ENCODE measurements at places on chromosomes 3 and 15. TPM values are rescaled to one million over a fixed set of nuclear protein-coding genes. Genes with fewer than 3 reads are reported as not detected.
A peak's percentile ranks its signal among the peaks of the same experiment; 100 is the strongest.

DNA sequence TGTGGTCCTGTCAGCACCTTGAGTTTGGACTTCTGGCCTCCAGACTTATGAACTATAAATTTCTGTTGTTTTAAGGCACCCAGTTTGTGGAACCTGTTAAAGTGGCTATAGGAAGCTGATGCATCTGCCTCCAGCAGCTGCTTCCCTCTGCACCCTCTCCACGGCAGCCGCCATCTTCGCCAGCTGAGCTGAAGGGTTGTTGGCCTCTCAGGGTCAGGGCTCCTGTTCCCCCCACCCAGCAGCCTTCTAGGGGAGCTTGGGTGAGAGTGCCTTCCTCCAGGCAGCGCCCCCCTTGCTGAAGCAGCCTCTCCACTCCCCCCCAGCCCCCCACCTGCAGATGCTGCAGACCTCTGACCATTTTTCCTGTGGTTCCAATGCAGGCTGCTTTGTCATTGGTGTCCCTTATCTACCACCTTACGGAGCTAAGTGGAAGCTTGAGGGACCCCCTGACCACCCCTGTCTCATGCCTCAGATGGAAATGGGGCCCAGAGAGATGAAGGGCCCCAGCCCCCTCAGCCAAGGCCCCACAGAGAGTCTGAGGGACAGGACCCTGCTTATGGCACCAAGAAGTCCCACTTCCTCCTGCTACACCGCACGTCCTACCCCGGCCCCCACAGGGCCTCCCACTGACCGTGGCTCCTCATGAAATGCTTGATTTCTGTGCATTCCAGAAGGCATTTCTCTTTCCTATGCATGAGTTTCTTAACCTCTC is 61.4 kb upstream of the TLE3 start:
- no peak for DNase-seq
- H3K36me3 ChIP-seq, result no peaks in the 10 kb centered on the region
- no peak overlapping the region for H3K27ac ChIP-seq
- H3K4me1 ChIP-seq, result peaks cover 21% of the 10 kb centered on the region
- H3K27me3 ChIP-seq, result peaks cover 6% of the 10 kb centered on the region

DNA sequence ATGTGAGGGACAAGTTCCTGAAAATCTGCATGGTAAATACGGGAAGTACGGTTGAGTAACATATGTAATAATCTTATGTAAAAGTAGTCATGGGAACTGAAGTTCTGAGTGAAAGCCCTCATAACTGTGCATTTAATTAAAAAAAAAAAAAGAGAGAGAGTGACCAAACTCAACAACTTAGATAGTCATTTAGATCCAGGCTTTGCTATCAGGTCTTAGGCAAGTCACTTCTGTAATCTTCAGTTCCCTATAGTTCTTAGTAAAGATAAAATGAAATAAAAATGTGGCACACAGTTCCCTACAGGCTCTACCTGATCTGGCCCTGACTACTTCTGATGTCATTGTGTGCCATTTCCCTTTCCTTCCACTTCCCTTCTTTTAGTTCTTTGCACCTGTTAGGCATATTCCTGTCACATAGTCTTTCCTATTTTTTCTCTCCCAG is 15.0 kb downstream of the RNF111 start:
- peaks cover 8% of the 10 kb centered on the region for H3K36me3 ChIP-seq
- no peak overlapping the region for H3K27ac ChIP-seq
- H3K4me3 ChIP-seq, result no peak overlapping the region
- no peaks in the 10 kb centered on the region for H3K4me1 ChIP-seq
- DNase-seq, result no peak
- no peaks in the 10 kb centered on the region for H3K27me3 ChIP-seq

GRCh38 chr3:174333640-174334039 is 525.5 kb upstream of the NAALADL2 start:
- no peaks in the 10 kb centered on the region for H3K27me3 ChIP-seq
- H3K4me1 ChIP-seq, result peaks cover 15% of the 10 kb centered on the region
- no peak for DNase-seq
- no peak overlapping the region for H3K27ac ChIP-seq
- no peaks in the 10 kb centered on the region for H3K36me3 ChIP-seq

DNA sequence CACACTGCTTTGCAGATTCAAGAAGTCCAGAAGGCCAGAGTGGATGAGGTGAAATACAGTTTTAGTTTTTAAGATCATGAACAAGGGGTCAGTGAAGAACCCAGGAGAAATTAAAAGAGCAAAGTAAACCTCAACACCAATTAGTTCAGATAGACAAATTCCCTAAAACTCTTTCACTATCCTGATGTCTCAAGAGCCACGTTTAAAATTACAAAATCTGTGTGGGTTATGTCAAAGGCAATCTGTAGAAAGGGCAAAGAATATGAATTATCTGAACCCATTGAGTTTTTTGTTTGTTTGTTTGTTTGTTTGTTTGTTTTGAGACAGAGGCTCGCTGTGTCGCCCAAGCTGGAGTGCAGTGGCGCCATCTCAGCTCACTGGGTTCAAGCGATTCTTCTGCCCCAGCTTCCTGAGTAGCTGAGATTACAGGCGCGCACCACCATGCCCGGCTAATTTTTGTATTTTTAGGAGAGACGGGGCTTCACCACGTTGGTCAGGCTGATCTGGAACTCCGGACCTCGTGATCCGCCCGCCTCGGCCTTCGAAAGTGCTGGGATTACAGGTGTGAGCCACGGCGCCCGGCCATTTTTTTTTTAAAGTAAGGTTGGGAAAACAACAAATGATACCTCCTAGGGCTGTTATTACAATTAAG is 32.1 kb upstream of the ST3GAL6 start:
- peaks cover 10% of the 10 kb centered on the region for H3K4me1 ChIP-seq
- no peaks in the 10 kb centered on the region for H3K36me3 ChIP-seq
- DNase-seq, result no peak
- no peaks in the 10 kb centered on the region for H3K27me3 ChIP-seq
- no peak overlapping the region for H3K27ac ChIP-seq

DNA sequence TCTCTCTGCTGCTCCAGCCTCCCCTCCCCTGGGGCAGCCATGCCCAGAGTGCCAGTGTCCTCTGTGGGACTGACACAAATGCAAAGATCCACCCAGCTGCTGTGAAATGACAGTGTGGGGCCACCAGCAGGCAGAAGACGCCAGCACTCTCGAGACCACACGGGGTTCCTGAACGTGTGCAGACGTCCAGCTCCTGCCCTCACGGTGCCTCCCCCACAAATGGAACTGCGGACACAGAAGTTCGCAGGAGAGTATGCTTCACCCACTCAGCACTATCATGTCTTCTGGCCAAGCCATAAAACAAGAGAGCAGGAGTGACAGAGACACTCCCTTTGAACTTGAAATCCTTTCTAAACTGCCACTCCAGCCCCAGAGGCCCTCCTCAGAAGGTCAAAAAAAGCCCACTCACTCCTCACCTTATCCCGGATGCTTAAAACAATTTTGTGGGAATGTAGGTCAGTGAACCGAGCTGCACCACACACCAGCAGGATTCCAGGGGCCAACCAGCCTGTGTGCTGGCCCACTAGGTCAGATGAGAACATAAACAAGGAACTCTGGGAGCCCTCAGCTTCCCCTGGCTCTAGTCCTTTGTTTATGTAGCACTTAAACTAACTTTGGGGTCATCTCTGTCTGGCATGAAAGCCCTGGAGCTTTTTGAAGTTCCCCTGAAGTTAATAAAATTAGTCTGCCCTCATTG is 112.6 kb downstream of the DNAJB8 start:
- peak; percentile 60 for DNase-seq
- no peak overlapping the region for H3K27ac ChIP-seq
- H3K4me3 ChIP-seq, result no peak overlapping the region
- no peaks in the 10 kb centered on the region for H3K27me3 ChIP-seq
- no peaks in the 10 kb centered on the region for H3K36me3 ChIP-seq

GRCh38 chr15:90008607-90009006 is 7.5 kb downstream of the ZNF710 start:
- no peaks in the 10 kb centered on the region for H3K27me3 ChIP-seq
- H3K4me1 ChIP-seq, result peaks cover 22% of the 10 kb centered on the region
- no peak overlapping the region for H3K27ac ChIP-seq
- no peaks in the 10 kb centered on the region for H3K36me3 ChIP-seq
- no peak for DNase-seq

DNA sequence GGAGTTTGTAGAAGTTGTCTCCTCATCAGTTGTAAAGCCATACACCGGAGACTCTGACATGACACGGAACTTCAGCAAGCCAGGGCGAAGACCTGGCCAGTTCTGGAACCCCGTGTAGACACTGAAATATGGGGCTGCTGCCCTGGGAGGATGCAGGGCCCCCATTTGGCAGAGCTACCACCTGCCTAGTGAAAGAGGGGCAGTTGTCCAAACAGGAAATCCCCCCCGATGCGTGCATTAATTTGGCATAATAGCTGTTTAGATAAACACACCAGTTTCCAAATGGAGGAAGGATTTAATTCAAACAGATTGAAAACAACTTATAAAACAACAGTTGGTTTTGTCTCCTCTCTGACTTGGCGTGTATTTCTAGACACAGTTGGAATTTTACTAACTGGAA is 357.2 kb downstream of the GABRG3 start:
- H3K36me3 ChIP-seq, result no peaks in the 10 kb centered on the region
- H3K27ac ChIP-seq, result no peak overlapping the region
- DNase-seq, result no peak
- H3K4me3 ChIP-seq, result no peak overlapping the region

TFDP2 gene
- total RNA-seq, result 51.0 TPM

ZNF80 gene
- not detected for total RNA-seq
